ENCODE measurements at places on chromosomes 6 and 20.
A peak's percentile ranks its signal among the peaks of the same experiment; 100 is the strongest.

DNA sequence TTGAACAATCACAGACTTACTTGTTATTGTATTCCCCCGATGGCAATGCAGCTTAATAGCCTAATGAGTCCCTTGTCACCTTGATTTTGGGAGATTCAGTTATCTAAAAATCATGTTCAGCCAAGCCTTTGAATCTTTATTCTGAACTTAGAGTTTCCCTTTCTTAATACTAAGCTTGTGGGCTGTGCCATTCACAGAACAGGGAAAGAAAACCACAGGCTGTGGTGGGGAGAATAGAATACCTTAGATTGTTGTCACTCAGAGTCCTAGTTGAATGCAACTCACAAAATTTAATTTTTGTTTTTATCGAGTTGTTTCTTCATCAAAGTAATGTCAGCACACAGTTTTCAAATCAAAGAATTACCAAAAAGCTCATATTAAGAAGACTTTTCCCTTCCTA is 37.4 kb downstream of the RFPL4B start:
- DNase-seq = no peak

DNA sequence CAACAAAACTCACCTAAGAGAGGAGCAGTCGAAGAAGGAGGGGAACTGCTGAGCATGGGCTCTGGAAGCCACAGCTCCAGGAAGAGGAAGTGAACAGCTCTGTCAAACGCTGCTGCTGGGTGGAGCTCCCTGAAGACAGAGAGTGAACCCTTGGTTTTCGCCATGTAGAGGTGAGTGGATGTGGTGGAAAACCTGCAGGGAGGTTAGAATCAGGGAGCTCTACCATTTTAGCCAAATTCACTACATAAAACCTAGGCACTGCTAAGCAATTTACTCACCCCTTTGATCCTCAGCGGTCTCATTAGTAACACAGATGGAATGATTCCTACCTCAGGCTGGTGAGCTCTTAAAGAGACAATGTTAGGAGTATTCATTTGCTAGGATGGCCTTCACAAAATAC is 19.4 kb upstream of the TFAP2A start:
- peak; percentile 78 for DNase-seq

DNA sequence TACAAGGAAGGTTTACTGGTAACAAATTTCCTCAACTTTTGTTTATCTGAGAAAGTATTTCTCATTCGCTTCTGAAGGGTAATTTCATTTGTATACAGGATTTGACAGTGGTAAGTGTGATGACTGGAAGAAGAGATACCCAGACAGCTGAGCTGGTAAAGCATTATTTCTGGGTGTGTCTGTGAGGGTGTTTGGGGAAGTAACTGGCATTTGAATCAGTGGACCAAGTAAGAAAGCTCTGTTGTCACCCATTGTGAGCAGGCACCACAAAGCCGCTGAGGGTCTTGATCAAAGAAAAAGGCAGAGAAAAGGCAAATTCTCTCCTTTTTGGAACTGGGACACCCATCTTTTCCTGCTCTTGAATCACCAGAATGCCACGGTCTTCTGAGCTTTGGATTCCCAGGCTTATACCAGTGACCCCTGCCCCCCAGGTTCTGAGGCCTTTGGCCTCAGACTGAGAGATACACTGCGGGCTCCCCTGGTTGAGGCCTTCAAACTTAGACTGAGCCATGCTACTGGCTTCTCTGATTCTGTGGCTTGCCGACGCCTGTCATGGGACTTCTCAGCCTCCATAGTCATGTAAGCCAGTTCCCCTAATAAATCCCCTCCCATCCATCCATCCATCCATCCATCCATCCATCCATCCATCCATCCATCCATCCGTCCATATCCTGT is 10.5 kb upstream of the HUS1B start:
- no peak for DNase-seq

GRCh38 chr20:2751347-2751877 is 49.0 kb downstream of the CPXM1 start:
- peak; percentile 23 for DNase-seq

GRCh38 chr6:127023001-127023778 is 95.3 kb upstream of the RSPO3 start:
- no peak for DNase-seq

DNA sequence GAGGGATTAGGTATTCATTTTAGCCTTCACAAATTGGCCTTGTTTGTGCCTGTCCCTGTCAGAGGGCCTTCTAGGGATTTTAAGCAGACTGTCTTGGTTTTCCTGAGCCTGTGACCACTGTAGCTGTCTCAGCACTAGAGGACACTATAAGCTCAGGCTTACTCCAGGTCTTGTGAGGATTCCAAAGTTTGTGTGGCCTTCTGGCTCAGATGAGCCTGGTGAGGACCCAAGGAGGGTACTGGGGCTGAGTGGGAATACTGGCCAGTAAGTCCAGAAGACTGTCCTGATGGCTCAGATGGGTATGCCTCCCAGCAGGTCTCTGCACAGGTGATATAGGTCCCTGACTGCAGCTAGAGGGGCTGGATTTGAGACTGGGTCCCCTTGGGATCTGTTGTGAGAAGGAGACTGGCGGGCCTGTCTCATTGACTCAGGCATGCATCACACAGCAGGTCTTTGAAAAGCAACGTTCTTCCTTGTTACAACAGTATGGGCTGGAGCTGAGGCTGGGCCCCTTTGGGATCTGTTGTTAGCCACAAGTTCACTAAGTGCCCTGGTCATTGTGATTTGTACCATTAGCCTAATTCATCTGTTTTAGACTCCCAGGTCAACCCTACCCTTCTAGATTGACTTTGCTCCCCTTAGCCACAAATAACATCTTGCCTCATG is 26.3 kb upstream of the TFB1M start:
- DNase-seq = peak; percentile 71

GRCh38 chr6:26304213-26304796 is 60.7 kb upstream of the BTN3A2 start:
- no peak for DNase-seq

GRCh38 chr6:6201200-6201599 is 119.3 kb downstream of the F13A1 start:
- no peak for DNase-seq

GRCh38 chr20:9078826-9079731 is 10.2 kb downstream of the PLCB4 start:
- DNase-seq = no peak

DNA sequence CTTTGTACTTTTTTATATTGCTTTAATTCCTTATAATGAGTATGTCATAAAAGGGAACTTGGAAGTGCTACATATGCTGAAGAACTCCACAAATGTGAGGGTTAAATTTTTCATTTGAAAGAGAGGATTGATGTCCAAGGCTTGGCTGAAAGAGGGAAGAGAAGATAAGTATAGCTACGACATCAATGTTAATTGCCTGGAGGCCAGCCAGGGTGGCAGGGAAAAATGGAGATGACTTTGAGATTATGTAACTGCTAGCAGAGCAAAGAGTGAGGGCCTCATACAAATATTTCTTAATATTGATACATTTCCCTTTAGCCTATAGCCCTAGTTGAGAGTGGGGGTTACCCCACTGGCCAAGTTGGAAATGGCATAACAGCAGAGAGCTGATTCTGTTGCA is 24.8 kb upstream of the RIMS4 start:
- DNase-seq = no peak

DNA sequence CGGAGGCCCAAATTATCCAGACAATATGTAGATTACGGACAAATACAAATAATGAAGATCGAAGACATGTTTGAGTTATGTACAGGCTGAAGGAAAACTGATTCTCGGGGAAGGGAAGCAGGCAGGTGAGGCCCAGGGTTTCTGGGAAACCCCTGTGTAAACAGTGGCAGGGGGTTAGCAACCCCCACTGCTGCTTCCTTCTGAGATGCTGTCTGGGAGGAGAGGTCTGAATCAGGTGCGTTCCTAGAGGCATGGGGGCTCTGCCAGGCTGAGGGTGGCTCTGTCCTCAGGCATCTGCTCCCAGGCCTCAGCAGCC is 7.2 kb upstream of the MDGA1 start:
- DNase-seq = no peak

- DNase-seq = no peak
Observed at GRCh38 chr20:18138266-18138582, 561 bp downstream of the KAT14 start.

- DNase-seq = no peak
Observed at GRCh38 chr20:48740292-48740649, 87.5 kb downstream of the PREX1 start.

DNA sequence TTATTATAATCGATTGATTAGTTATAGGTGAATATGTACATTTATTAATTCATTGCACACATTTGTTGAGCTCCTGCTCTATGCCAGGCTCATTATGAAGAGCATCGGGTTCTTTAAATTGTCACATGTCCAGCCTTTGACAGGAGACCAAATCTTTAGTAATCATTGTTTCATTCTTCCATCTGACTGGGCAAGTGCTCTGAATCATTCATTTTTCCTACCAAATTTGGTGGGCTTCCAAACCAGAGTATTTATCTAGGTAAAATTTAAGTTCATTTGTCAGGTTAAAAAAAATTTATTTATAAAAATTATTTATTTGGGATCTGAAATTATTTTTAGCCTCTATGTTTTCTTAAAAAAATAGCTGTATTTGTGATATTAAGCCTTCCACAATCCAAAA is 404.9 kb upstream of the MMS22L start:
- DNase-seq = no peak

DNA sequence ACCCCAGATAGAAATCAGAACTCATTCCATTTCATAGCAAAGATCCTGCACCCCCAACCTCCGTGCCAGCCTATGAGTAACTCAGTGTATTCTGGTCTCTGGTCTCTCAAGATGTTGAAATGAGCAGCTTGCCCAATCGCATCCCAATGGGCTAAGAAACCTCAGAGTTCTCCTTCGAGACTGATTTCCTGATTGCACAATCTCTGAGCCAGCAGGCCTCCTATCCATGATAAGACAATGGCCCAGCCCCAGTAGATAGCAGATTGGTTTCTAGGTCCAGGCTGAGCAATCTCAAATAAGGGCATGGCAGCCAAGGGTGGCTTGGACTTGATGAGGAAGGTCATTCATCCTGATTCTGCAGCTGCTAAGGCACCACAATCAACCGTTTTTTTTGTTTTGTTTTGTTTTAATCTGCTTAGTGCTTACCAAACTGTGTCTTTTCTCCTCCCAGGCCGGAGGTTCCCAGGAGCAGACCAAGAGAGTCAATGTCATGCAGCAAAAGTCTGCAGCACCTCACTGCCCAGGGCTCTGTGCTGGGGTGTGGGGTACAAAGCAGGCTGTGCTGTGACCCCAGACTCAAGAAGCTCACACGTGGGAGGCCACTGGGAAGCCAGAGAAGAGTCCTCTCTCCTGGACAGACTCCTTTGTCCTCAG is 125.1 kb upstream of the NXT1 start:
- DNase-seq = peak; percentile 100

DNA sequence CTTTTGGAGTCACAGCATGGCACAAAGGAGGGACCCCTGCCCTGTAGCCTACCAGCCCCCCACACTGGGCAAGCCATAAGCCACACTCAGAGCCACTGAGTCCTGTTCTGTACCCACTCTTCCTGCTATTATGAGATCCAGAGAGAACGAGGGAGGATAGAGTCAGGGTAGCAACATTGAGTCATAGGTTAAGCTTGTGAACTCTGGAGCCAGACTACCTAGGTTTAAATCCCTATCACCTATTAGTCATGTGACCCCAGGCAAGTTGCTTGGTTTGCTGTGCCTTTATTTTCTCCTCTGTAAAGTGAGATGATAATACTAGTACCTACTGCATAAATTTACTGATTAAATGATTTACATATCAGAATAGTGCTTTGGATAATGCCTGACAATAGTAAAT is 540 bp downstream of the CNBD2 start:
- DNase-seq = no peak

DNA sequence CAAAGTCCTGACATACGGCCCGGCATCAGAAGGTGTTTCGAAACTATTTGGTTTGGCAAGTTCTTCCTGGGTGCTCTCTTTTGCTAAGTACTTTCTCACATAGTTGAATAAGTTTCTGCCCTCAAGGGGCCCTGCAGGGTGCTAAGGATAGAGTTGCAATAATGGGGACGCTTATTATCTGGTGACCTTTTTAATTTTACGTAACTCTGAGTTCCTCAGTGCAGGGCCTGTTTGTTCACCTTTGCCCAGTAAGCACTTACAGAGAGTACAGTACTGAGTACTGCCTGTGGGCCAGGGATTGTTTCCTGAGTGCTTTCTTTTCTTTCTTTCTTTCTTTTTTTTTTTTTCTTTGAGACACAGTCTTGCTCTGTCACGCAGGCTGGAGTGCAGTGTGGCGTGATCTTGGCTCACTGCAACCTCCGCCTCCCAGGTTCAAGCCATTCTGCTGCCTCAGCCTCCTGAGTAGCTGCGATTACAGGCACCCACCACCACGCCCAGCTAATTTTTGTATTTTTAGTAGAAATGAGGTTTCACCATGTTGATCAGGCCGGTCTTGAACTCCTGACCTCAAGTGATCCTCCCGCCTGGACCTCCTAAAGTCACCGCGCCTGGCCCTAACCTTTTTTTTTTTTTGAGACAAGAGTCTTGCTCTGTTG is 4.5 kb upstream of the PXMP4 start:
- peak; percentile 94 for DNase-seq

DNA sequence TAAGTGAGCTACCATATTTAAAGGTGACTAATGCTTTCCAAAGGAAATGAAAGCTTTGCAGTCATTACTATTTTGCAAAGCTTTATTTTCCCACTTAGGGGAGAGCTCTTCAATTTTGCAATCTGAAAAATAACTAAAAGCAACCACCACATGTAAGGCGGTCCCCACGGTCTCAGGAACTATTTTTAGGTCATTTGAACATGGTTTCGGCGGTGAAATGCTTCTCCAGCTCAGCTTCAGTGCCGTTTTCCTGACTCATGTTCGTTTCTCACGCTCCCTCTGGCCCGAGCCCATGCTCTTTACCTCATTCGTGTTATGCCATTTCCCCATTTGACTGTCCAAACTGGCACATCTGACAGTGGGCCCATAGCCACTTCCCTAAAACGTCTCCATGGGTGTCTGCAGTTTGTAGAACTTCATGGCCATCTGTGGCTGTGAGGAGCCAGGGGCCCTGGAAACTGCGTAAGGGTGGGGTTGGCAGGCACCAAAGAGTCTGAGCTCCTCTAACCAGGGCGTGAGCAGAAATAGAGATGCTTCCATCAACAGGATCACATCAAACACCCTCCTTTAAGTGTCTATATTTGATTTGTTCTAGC is 46.5 kb downstream of the ADTRP start:
- DNase-seq = peak; percentile 100

- DNase-seq = no peak
Observed at GRCh38 chr6:129321303-129321702, 388.7 kb downstream of the ARHGAP18 start.

GRCh38 chr6:30787954-30788353 is 43.6 kb upstream of the IER3 start:
- DNase-seq = peak; percentile 92

- DNase-seq = peak; percentile 32
Observed at GRCh38 chr6:50030777-50031562, 9.2 kb upstream of the DEFB110 start.

GRCh38 chr6:95948324-95948723 is 67.5 kb upstream of the FUT9 start:
- DNase-seq = no peak

DNA sequence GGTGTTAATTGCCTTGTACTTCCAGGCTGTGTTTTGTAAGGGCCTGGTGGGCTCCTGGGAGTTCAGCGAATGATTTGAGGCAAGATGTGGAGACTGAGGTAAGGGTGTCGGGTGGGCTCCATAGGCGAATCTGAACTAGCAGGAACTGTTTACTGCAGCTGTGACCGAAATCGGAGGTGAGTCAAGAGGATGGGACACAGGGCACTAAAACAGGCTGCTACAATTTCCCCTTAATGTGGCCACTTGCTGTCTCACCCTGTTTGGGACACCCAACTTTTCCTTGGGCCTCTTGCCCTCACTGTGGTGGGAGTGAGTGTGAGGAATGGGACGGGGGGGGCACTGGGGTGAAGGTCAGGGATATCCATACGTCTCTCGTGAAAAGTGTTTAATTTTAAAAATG is 53.9 kb upstream of the MCUR1 start:
- DNase-seq = no peak

GRCh38 chr20:21575981-21576740 is 62.3 kb upstream of the NKX2-2 start:
- DNase-seq = no peak

Measured in NB4 (cell line).